Left renal cortex interstitium (tissue), 4 donors: ENCODE measurements at places on chromosomes 3 and 15.

- DNase-seq: no peak
These were observed 235.1 kb downstream of the UACA start for GRCh38 chr15:70528270-70528706.

DNA sequence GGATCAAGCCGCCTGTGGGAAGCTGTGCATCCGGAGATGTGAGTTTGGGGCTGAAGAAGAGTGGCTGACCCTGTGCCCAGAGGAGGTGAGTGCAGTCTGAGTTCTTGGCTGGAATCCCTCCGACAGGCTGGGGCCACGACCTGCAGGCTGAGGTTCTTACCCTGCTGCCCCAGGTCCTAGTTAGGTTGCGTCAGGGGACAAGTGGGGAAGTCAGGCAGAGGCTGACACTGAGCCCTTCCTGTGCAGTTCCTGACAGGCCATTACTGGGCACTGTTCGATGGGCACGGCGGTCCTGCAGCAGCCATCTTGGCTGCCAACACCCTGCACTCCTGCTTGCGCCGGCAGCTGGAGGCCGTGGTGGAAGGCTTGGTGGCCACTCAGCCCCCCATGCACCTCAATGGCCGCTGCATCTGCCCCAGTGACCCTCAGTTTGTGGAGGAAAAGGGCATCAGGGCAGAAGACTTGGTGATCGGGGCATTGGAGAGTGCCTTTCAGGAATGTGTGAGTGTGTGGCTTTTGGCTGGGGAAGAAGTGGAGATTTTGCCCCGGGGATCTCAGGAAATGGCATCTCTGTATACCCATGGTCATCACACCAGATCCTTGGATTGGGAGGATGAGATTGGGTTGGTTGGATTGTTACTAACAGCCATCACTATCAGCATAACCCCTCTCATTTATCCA, 1.3 kb downstream of the PPM1M start:
- no peak for DNase-seq

GRCh38 chr3:64586952-64587351, 100.8 kb downstream of the ADAMTS9 start:
- no peak for DNase-seq

GRCh38 chr3:13894807-13895154, 14.9 kb upstream of the WNT7A start:
- DNase-seq: no peak

DNA sequence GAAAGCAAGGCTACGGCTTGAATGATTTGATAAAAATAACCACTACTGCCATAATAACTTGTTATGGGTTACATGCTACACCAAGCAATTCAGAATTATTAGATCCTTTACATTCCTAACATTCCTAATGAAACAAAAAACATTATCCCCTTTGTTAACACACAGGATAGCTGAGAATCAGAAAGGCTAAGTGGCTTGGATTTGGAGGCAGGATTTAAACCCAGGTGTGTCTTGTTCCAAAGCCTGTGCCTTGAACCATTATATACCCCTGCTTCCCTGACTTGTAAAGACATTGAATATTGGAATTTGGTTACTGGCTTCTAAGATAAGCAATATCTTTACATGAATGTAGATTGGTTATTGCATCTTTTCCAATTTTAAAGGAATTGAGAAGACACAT, 417.1 kb upstream of the GOLIM4 start:
- no peak for DNase-seq
